ENCODE measurements at places on chromosomes 2 and 18. TPM values are rescaled to one million over a fixed set of nuclear protein-coding genes. Genes with fewer than 3 reads are reported as not detected.

DNA sequence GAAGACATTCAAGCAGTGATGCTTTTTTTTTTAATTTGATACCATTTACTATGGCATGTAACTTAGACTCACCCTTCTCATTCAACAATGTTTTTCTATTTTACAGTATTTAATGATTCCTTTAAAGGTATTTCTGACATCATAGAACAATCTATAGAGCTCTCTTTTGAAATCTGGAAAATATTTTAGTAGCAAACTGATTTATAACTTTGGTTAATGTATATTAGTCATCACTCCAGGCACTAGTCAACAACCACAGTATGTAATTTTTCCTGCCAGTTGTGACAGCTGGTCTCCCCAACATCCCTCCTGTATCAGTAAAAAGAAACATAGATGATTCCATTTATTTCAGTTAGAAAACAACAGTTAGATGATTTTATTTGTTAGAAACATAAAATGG, 122.9 kb downstream of the LCLAT1 start:
- H3K4me1 ChIP-seq, result peaks cover 7% of the 10 kb centered on the region
- no peak overlapping the region for H3K27ac ChIP-seq
- no peak for DNase-seq
- peaks cover 6% of the 10 kb centered on the region for H3K36me3 ChIP-seq

DNA sequence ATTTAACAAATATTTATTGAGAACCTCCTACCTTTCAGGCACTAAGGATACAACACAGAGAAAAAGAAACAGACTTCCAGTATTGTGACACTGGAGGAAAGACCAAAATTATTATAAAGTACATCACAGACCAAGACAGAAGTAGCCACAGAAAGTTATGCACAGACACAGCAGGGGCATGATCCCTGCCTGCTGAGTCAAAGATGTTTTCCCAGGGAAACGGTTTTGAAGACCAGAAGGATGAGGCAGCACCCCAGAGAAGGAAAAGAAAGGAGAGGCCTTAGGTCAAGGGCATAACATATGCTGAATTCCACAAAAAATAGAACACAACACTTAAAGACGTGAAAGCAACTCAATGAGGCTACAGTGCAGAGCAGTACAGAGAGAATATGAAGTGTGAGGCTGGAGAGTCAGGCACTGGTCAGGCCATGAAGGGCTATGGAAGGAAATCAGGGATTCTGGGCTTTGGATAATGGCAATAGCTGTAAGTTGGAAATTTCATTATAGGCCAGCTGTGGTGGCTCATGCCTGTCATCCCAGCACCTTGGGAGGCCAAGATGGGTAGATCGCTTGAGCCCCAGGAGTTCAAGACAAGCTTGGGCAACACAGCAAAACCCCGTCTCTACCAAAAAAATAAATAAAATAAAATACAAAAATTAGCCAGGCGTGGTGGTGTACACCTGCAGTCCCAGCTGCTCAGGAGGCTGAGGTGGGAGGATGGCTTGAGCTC, 8.2 kb downstream of the ADAM17 start:
- H3K27me3 ChIP-seq, result no peaks in the 10 kb centered on the region
- H3K4me3 ChIP-seq, result no peak overlapping the region
- peak overlapping the region; percentile 78 for H3K27ac ChIP-seq

- peaks cover 30% of the 10 kb centered on the region for H3K36me3 ChIP-seq
- H3K27ac ChIP-seq, result no peak overlapping the region
- H3K4me1 ChIP-seq, result peaks cover 10% of the 10 kb centered on the region
- no peak overlapping the region for H3K4me3 ChIP-seq
Measured at GRCh38 chr2:144304202-144304601, 215.7 kb downstream of the ZEB2 start.

- H3K36me3 ChIP-seq, result peaks cover 33% of the 10 kb centered on the region
- H3K27me3 ChIP-seq, result no peaks in the 10 kb centered on the region
- peak; percentile 65 for DNase-seq
- H3K4me1 ChIP-seq, result peaks cover 39% of the 10 kb centered on the region
- peak overlapping the region; percentile 40 for H3K27ac ChIP-seq
Measured at GRCh38 chr2:134320930-134321329, 67.1 kb downstream of the MGAT5 start.

DNA sequence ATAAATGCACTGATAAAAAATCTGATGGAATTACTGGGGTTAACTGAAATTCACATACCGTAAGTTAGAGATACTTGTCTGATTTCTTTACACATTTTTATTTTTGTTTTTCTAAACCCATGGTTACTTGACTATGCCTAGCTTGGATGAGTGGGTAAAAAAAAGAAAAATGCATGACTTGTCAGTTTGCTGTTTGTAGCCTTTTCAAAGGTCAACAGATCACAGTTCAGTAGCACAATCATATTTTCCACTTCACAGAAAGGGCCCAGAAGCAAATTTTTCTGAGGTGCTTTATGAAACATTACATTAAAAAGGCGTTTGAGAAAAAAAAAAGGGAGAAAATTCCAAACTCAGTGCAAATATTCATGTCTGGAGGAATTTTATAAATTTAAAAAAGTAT, 16.4 kb downstream of the SLC16A14 start:
- H3K4me1 ChIP-seq, result no peaks in the 10 kb centered on the region
- H3K27me3 ChIP-seq, result no peaks in the 10 kb centered on the region
- DNase-seq, result no peak
- H3K4me3 ChIP-seq, result no peak overlapping the region
- H3K27ac ChIP-seq, result no peak overlapping the region

GRCh38 chr2:190722061-190722759, 73.3 kb downstream of the NAB1 start:
- peaks cover 52% of the 10 kb centered on the region for H3K4me1 ChIP-seq
- no peaks in the 10 kb centered on the region for H3K27me3 ChIP-seq
- H3K27ac ChIP-seq, result peak overlapping the region; percentile 63
- H3K36me3 ChIP-seq, result no peaks in the 10 kb centered on the region
- peak overlapping the region; percentile 17 for H3K4me3 ChIP-seq

GRCh38 chr2:187527262-187527661, 27.0 kb downstream of the TFPI start:
- DNase-seq, result no peak
- no peak overlapping the region for H3K27ac ChIP-seq
- no peaks in the 10 kb centered on the region for H3K27me3 ChIP-seq
- no peaks in the 10 kb centered on the region for H3K4me1 ChIP-seq

Gene ROCK2
- 21.3 TPM for total RNA-seq

Gene RBM44
- total RNA-seq, result 0.93 TPM

Gene GREB1L
- not detected for total RNA-seq

Gene TMEM150A
- 2.0 TPM for total RNA-seq
